ENCODE measurements at places on chromosomes 7 and 10.

DNA sequence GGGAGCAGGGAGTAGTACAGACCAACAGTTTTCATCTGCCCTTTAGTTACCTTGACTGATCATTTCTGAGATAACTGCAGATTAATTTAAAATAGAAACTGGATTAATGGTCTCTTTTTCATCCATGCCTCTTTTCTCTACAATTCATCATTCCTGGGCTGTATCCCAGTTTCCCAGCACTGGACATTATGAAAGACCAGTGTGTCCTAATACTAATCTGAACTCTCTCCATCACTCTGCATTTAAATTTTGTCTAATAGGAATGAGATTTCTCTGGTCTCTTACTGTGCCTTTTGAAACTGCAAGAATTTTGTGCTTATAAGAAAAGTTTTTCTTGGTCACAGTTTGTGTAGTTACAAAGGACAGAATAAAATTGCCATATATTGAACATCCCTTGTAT is 12.7 kb downstream of the PLEKHA8 start:
- DNase-seq: no peak

GRCh38 chr7:7641129-7641663 is 644 bp downstream of the UMAD1 start:
- DNase-seq: peak; percentile 5

GRCh38 chr10:28661035-28661434 is 16.3 kb upstream of the BAMBI start:
- no peak for DNase-seq

DNA sequence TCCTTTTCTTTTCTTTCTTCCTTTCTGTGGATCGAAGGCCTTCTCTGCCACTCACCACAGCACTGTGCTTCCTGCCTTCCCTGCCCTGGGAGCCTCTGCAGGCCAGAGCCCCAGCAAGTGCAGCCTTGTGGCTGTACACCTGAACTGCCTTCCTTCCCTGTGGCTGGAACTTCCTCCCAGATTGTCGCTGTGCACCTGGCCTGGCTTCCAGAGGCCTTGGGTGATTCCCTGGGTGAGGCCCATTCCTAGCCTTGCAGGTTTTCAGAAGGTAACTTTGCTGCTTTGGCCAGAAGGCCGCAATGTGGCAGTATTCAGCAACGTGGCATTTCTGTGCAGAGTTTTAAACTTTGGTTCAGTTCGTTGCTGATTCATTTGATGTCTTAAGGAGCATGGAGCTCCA is 50.1 kb upstream of the RASGEF1A start:
- DNase-seq: no peak

- DNase-seq: peak; percentile 49
These were observed 69.5 kb upstream of the ZNF438 start for GRCh38 chr10:31101123-31101522.

DNA sequence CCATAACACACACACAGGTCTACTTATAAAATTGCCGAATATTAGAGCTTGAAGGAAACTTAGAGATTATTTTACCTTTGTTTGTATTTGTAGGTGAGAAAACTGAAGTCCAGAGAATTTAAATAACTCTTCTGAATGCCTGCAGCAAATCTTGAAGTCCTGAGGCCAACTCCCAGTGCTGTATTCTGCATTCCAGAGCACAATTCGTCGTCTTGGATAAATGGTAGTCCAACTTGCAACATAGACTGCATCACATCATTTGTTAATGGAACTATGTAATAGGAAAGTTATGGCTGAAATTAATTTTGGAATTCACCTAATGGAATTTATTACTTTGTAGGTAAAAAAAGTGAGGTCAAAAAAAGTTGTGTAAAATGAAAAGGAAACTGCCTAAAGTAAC is 37.3 kb upstream of the SEMA3D start:
- no peak for DNase-seq

GRCh38 chr7:116702046-116702785 is 30.2 kb downstream of the MET start:
- no peak for DNase-seq

DNA sequence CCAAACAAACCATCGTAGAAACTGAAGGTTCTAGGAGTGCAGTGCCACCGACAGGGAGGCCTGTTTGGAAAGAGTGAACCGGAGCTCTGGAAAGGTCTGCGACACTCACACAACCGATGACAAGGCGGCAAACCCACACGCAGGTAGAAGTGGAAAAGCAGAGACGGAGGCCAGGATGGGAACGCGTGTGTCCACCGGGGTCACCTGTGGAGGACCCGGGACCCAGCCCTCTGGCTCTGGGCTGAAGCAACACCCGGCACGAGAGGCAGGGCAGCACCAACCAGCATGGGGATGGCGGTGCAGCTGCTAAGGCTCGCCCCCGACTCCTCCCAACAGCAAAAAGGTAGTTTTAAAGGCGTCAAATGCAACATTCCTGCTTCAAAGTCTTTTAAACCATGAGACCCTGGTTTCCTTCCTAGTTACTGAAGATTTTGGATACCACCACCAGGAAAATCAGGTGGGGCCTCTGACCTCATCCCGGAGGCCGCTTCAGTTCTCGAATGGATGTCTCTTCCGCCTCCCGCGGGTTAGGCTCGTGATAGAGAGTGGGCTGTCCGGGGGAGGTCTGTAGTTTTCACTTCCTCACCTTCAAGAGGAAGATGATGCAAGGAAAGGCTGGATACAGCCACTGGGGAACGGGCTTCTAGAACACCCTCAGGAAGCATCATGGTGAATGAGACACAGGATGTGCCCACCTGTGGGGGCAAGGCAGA is 115.5 kb downstream of the SMURF1 start:
- DNase-seq: no peak

GRCh38 chr7:46244757-46245156 is 323.7 kb upstream of the IGFBP3 start:
- DNase-seq: no peak

- DNase-seq: no peak
These were observed 2.7 kb downstream of the SEMA3A start for GRCh38 chr7:84191842-84192241.

GRCh38 chr7:43314379-43315158 is 202.1 kb downstream of the HECW1 start:
- no peak for DNase-seq

DNA sequence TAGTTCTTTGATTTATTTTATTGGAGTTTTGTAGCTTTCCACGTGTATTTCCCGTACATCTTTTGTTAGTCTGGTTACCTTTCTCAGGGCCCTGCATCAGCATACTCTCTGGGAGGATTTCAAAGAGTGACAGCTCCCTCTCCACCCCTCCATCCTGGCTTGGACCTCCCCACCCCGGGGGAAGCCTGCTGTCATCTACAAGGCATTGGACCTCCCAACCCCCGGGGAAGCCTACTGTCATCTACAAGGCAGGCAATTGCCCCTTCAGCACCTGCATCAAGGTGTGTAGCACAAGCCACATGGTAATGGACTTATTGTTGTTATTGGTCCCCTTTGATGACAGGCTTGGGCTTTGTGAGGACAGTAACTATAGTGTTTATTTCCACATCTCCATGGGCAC is 390.1 kb downstream of the TCERG1L start:
- DNase-seq: no peak

- DNase-seq: no peak
These were observed 2.7 kb upstream of the NRG3 start for GRCh38 chr10:81872206-81872862.

- DNase-seq: no peak
These were observed 20.3 kb downstream of the TLX1 start for GRCh38 chr10:101151395-101151794.

DNA sequence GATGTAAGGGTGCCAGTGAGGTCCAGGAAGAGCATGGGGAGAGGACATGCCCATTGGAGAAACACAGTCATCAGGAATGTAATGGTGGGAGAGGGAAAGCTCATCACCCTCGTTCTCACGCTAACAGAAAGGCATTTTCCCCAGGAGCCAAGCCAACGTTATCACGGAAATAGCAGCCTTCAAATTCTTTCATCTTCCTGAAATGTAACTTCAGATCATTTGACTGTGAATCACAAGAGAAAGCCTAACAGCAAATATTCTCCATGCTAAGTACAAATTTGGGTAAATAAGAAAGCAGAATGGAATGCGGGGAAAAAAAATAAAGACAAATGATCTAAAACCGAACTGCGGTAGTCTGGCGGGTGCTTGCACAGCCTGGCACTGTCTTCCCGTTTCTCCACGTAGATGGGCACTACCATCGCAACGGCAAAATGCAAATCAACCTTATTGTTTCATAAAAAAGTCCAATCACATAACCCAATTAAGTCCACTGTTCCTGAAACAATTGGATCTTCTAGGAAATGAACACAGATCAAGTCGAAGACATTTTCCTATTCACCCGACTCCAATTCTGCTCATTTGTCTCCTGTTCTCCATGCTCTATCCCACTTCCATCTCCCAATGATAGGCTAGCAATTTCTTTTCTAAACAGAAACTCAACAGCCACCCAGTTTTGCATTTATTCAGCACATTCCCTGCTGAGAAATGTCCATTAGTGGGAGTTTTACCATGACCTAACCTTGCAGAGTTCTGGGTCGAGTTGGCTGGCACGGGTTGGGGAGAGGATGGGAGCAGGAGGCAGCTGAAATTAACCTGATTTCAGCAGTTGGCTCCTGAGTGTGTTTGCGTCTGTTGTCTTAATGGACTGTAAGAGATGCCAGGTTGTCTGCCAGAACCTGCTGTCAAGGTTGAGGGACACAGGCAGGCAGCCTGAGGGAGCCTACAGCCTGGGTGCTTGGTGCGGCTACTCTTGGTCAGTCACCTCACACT is 74.6 kb upstream of the FRMD4A start:
- no peak for DNase-seq

DNA sequence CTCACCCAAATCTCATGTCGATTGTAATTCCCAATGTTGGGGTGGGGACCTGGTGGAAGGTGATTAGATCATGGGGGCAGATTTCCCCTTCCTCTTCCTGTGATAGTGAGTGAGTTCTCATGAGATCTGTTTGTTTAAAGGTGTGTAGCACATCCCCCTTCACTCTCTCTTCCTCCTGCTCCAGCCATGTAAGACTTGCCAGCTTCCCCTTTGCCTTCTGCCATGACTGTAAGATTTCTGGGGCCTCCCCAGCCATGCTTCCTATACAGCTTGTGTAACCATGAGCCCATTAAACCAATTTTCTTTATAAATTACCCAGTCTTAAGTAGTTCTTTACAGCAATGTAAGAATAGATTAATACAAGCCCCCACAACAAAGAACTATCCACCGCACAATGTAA is 109.9 kb upstream of the JAZF1 start:
- DNase-seq: no peak

GRCh38 chr10:127424594-127425264 is 124.4 kb upstream of the NPS start:
- no peak for DNase-seq

GRCh38 chr10:94111367-94111766 is 117.6 kb downstream of the PLCE1 start:
- DNase-seq: no peak

GRCh38 chr10:8790390-8790789 is 735.9 kb downstream of the GATA3 start:
- DNase-seq: no peak

DNA sequence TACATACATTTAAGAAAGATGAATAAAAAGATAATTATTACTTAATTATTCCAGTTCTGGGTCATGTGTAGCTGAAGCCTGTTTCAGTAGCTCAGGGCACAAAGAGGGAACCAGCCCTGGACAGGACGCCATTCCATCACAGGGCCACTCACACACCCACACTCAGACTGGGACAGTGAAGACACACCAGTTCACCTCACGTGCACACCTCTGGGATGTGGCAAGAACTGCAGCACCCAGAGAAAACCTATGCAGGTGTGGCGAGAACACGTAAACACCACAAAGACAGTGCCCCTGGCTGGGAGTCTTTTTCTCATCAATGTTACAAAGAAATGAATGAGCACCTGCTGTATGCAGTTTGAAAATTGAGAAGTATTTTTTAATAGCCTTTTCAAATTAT is 1.6 kb upstream of the IDI1 start:
- no peak for DNase-seq

GRCh38 chr10:21494191-21495001 is 31.1 kb downstream of the SKIDA1 start:
- DNase-seq: no peak

- DNase-seq: no peak
These were observed 75.3 kb upstream of the AASS start for GRCh38 chr7:122219253-122219865.

DNA sequence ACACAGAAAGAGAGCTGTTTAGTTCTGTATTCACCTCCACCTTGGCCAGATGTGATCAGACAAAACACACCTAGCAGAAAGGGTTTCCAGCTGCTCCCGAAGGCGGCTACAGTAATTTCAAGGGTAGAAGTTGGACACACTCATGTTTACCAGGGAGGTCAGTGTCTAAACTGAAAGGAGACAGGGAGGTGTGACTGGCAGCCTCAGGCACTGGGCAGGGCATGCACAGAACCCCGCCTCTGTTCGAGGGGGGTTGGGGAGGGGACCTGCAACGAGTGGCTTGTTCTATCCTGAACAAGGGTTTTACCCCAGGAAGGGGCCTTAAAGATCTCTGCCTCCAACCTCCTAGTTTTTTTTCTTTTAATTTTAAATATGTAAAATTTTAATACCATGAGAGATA is 49.6 kb downstream of the BPGM start:
- DNase-seq: no peak

DNA sequence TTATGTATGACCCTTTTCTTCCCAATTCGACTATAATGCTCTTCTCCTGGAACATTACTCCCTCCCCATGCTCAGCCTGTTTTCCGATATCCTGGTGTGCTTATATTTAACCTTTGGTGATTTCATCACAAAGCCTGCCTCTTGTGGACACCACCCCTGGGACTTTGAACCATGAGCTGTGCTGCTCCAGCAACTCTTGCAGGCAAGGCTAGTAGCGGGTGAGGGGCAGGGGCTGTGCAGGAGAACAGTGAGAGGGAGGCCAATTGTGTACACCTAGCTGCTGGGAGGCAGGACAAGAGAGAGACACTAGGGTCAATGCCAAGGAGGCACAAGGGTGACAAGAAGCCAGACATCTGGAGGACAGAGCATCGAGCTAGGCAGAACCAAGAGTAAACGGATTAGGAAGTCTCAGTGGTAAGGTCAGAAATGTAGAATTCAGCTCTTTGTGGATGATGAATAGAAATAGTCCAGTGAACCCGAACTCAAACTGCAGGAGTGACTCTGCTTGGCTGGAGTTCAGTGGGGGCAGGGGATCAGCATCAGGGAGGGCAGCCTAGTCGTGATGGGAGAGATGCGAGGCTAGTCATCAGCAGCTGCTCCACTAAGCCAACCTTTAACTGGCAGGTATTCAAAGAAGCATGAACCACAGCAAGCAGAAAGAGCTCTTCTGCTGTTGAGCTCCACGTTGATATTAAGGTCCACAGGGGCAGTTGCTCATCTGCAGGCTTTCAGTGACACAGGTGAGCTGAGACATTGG is 31.0 kb upstream of the MKI67 start:
- DNase-seq: no peak
